H9 (cell line): ENCODE measurements at places on chromosomes 11 and 22. TPM values are rescaled to one million over a fixed set of nuclear protein-coding genes. Genes with fewer than 3 reads are reported as not detected.

SLC17A6 gene
- total RNA-seq = not detected in 2 replicates

DNA sequence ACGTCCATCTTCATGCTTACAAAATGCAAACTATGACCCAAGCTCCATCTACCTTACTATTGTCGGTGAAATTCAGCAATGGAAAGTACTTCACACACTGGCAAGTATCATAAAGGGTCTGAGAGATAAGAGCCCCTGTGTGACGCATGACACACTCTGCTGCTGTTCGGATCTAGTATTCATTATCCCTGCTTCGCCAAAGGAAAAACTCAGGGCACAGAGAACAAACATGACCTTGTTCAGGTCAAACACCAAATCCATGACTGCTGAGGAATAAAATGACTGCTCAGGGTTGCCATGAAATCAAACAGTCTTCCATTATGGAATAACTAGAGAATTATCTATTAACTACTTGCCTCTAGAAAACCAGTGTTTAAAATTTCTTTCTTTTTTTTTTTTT is 73.0 kb downstream of the MICAL3 start:
- DNase-seq = no peak

DNA sequence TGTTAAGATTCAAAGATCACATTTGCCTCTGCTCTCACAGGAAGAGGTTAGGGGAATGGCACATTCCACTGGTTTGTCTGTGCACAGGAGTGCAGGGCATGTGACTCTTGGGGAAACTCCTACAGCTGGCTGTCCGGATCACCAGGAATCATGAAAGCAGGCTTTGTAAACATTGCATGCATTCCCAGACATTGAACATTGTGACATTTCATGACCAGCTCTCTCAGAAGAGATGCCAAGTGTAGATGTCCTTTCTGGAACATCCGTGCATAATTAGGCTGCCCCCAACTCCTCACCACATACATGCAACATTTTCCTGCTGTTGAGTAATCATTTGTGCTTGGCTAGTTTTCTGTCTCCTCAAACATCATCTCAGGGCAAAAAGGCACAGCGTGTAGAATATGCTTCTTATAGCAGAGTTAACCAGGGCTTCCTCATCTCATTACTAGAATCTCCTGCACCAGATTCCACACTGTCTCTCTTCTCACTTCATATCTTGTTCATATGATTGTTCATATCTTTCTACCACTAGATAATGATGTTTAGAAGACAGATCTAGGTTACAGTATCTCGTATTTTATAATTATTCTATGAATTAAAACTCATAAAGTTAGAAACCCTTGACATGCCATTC is 694.7 kb downstream of the NTM start:
- DNase-seq = no peak

DNA sequence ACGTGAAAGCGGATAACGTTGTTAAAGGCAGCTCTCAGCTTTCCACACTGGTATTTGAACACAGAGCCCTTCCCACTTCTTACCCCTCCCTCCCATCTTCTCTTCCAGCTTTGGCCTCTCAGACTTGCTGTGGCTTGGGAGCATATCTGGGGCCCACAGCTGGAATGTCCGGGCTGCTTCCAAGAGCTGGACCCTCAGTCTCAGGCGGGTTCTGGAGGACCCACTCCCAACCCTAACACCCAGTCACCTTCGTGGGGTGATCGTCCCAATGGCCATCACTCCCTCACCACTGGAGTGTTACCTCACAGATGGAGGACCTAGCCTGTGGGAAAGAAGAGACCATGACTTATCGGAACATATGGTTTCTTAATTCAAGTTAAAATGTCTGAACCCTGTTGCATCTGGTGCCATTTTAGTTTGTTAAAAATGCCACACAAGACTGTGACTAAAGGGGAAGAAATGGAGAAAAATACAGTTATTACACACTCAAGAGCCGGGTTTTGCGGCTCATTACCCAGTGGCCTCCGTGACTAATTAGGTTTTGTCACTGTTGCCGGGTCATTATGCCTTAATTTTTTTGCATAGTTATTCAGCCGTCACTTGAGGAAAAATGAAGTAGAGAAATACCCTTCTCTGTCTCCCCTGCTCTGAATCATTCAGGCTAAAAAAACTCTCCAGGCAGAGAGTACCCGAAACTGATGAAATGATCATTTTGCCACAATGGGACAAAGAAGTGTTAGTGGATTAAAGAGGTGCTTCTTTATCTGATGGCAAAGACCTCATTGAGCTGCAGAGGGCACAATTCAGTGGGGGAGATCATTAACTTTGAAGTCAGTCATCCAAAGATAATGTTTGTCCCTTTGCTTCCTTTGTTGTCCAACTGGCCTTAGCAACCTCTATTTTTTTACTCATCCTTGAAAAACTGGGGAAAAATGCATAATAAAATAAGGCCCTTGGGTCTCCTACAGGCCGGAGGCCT is 87.2 kb upstream of the HTATIP2 start:
- no peak for DNase-seq

GRCh38 chr11:97617031-97617430 is 1227.2 kb downstream of the JRKL start:
- DNase-seq = no peak

FBXO7 gene
- total RNA-seq = 45.8 and 47.8 TPM in 2 replicates

- no peak for DNase-seq
Measured at GRCh38 chr11:1853376-1854131, 670 bp downstream of the LSP1 start.
